ENCODE measurements at places on chromosomes 3 and 15. TPM values are rescaled to one million over a fixed set of nuclear protein-coding genes. Genes with fewer than 3 reads are reported as not detected.

THSD4 gene
- total RNA-seq: 57.9 TPM

GABRR3 gene
- total RNA-seq: 0.10 TPM

HTD2 gene
- 7.4 TPM for total RNA-seq

ZNF860 gene
- total RNA-seq: 4.4 TPM

FAM81A gene
- 7.3 TPM for total RNA-seq

CCR2 gene
- 1.3 TPM for total RNA-seq

LRRIQ4 gene
- not detected for total RNA-seq

SIDT1 gene
- 61.6 TPM for total RNA-seq

PTX3 gene
- 2.1 TPM for total RNA-seq

GOLGA8T gene
- not detected for total RNA-seq

TGM4 gene
- total RNA-seq: not detected

MAP3K13 gene
- total RNA-seq: 44.2 TPM

ABHD6 gene
- 8.3 TPM for total RNA-seq

PLSCR2 gene
- 2.6 TPM for total RNA-seq

Measured in ureter (tissue), 1 donor.